GM04504 (cell line): ENCODE measurements at places on chromosomes 16 and 17.

GRCh38 chr16:4891886-4892216 is 44.6 kb downstream of the UBN1 start:
- DNase-seq, result no peak

- DNase-seq, result no peak
Measured at GRCh38 chr17:35087731-35088355, 24.3 kb upstream of the RFFL start.

- no peak for DNase-seq
Measured at GRCh38 chr17:51147650-51148049, 5.7 kb upstream of the NME1 start.

DNA sequence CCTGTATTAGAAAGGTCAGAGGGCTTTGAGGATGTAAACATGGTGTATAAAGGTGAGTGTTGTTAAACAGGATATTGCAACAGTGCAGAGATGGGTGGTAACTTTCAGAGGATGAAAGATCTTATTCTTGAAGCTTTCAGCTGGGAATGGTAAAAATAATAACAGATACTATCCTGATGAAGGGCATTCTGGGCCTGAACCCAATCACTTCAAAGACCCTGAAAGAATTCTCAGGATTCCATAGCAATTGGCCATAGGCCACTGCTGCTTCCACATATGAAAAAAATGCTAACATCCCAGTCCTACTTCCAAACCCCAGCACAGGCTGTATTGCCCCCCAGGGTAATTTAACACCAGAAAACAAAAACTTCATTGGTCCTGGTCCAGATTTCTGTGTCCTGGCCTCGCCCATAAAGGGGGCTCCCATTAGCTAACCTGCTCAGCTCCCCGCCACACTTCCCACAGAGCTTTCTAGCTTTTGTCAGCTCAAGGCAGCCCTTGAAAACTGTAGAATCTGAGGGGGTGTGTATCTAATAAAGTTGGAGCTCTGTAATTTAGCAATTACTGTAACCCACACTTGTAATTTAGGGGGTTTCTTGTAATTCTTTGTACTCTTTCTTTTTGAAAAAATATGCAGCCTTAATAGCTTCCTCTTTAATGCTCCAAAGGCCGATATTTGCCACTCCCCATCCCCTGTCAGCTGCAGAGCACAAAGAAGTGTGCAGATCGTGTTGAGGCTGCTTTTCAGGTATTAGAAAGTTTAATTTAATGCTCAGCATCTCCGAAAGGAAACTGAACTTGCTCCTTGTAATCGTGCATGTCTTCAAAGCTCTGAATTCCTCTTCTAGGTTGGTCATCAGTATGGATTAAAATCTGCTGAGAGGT is 371.5 kb downstream of the SEC14L1 start:
- DNase-seq, result no peak

DNA sequence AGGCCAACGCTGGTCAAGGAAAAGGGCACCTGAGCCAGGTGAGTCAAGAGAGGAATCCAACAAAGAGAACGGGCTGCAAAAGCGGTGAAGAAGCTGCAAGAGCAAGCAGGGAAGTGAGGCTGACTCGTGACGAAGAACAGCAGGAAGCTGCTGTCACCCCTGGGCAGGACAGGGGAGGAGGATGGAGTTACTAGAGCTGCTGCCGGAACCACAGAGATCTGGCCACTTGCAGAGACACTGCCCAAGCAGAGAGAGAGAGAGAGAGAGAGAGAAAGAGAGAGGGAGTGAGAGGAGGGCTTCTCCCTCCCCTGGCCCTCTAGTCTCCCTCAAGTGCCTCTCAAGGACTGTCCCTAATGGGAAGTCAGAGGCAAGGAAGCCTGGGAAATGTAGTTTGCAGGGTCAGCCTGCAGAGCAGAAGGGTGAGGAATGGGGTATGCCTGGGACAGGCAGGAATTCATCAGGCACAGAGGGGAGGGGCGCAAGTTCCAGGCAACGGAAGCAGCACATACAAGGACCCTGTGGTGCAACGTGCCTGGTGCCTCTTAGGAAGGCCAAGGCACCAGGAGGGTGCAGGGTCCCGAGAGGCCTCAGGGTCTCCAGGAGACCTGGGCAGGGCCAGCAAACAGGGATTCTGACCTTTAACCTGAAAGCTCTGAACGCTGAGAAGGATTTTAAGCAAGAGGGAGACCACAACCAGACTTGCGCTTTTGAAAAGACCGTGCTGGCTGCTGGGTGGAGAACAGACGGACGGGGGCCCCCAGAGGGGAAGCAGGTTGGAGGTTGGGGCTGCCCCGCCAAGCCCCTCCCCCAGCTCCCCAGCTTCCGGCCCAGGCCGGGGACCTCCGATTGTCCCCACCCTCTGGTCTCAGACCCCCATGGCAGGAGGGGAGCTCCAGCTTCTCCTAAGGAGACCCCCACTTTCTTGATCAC is 45.8 kb upstream of the CIBAR2 start:
- DNase-seq, result no peak
